ENCODE measurements at places on chromosomes 5 and 9.

DNA sequence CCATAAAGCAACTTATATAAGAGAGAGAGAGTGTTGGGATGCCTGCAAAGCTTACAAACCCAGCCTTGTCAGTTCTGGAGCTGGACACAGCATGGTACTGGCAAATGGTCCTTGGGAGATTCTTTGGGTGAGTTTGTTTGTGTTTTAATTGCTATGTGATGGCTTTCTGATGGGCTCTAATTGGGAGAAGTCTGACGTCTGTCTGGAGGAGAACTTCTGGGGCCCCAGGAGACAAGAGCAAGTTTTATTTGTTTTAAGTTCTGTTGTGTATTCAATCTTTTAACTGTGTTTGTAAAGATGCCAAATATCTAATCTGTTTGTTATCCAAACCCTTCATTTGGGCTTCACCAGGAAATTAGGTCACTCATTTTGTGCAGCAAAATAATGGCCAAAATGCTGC, 50.3 kb upstream of the AFAP1L1 start:
- no peak for DNase-seq

- no peak for DNase-seq
Observed at GRCh38 chr5:2178528-2178927, 295.8 kb upstream of the IRX4 start.

- DNase-seq: no peak
Observed at GRCh38 chr9:34384368-34385165, 7.9 kb upstream of the MYORG start.

DNA sequence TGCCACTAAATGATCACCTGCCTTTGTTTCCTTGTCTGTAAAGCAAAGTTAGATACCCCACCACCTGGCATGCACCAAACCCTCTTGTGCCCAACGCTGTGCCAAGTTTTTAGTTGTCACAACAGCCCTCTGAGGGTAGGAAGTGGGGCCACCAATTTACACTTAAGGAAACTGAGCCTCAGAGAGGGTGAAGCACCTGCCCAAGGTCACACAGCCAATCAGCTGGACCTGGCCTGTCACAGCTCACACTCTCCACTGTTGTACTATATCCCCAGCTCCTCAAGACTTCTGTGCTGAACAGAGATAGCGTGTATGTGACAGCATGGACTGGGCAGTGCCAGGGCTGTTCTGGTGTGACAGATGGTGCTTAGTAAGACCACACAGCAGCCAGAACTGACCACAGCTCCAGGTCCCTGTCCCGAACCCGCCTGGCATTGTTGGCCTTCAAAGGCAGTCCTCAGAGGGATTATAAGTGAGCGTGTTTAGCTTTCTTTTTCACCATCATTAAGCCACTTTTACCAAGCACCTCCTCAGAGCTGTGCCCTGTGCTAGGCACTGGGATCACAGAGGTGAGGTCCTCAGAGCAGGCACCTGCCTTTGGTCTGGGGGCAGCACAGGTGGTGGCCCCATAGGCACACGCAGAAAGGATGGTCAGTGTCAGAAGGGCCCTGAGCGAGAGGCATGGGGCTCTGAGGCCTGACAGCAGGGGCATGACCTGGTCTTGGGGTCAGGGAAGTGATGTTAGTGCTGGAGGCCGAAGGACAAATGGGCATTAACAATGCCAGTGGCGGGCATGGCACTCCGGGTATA, 71.1 kb downstream of the COL27A1 start:
- DNase-seq: no peak

GRCh38 chr5:162209005-162209605, 141.5 kb downstream of the GABRG2 start:
- no peak for DNase-seq

- DNase-seq: no peak
Observed at GRCh38 chr5:69350664-69351063, 18.1 kb upstream of the CCDC125 start.

DNA sequence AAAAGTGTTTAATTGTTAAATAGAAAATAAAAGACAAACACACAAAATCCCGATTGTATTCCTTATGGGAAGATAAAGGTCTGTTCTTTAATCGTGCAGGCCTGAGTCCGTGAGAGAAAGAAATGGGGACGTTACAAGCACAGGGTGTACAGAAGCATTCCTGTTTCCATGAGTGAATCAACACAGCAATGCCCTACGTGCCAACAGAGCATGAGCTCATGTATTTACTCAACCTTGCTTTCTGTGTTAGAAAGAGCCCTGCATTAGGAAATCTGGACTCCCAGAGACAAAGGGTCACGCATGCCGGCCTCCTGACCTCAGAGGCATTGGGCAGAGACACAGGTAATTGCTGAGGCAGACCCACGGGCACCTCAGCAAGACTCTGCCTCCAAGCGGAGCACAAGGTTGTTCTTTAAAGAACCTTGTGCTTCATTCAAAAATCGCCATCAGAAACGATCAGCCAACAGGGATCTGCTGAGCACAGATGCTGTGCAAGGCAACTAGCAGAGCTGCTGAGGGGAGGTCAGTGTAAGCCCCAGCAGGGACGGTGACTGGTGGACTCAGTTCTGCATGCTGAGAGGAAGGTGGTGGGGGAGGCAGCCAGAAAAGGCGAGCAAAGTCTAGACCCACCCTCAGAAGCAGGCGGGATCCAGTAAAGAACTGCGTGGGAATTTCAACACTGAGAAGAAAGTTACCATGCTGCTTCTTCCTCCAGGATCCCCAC, 101.0 kb downstream of the TLE1 start:
- no peak for DNase-seq

DNA sequence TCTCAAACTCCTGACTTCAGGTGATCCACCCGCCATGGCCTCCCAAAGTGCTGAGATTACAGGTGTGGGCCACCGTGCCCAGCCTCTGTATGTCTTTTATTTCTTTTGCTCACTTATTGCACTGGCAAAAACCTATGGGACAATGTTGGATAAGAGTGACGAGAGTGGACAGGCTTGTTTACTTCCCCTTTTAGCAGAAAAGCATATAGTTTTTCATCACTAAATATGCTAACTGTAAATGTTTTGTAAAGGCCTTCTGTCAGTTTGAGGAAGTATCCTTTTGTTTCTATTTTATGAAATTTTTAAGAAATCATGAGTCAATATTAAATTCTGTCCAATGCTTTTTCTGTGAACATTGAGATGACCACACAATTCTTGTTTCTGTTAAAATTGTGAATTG, 103.3 kb downstream of the AUH start:
- no peak for DNase-seq

- DNase-seq: no peak
Observed at GRCh38 chr5:6737043-6737941, 24.1 kb downstream of the TENT4A start.

DNA sequence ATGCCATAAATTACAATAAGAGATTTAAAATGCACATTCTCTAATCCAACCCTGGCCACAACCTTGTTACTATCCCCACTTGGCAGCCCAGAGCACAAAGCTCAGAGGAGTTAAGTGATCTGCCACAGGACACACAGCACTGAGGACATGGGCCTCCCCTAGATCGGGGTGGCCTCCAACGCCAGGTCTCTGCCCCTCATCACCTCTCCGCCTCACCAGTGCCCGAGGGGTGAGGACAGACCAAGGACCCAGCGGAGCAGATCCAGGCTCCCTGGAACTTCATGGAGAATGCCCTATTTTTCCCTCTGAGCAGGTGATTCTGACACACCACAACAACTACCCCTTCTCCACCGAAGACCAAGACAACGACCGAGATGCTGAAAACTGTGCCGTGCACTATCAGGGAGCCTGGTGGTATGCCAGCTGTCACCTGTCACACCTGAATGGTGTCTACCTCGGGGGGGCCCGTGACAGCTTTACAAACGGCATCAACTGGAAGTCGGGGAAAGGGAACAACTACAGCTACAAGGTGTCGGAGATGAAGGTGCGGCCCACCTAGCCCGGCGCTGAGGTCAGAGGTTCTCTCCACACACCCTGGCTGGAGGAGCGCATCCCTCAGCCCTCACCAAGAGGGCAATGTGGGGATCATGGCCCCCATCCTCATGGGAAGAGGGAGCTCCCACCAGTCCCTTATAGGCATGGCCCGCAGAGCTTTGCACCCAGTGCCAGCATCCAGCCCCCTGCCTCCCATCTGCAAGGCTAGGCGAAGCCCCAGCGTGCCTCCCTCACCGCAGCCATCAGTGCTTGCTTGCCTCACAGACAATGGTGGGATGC, 12.5 kb upstream of the FCN2 start:
- no peak for DNase-seq

- DNase-seq: no peak
Observed at GRCh38 chr5:88502179-88503040, 233.8 kb upstream of the TMEM161B start.

- no peak for DNase-seq
Observed at GRCh38 chr9:90939351-90939750, 137.7 kb downstream of the SYK start.

GRCh38 chr9:87713278-87713987, 12.5 kb upstream of the CTSL start:
- no peak for DNase-seq

DNA sequence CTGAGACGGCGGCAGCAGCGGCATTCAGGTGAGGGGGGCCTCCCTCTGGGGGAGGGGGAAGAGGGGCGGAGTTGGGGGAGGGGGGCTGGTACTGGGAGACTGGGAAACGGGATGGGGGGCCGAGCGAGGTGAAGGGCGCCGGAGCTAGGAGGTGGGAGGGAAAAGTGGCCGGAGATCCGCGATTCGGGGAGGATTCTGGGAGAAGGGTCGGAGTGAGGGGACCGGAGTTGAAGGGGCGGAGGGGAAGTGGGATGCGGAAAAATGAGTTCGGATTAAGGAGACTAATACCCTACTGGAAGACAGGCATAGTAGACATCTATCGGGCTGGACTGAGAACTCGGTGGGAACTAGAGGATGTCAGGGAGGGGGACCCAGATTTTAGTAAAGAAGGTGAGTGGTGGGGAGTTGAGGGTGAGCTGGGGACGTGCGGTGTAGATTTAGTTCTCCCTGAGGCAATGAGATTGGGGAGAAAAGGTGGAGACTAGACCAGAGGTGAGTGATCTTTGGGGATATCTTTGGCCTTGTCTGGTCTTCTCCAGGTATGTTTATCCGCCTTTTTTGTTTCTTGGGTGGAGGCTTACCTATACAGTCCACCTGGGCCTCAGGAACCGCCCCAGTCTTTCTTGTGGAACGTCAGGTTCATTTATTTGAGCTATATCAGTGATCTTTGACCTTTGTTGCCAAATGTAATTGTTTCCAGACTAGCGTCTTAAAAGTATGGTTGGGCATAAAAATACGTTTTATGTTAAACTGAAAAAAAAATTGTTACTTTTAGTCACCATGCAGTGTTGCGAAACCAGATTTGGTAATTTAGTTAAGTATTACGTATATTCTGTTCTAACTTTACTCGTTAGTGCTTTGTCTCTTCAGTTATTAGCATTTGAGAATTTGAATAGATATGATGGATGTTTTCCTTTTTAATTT, 632 bp downstream of the UBAP1 start:
- DNase-seq: no peak

- DNase-seq: no peak
Observed at GRCh38 chr5:152470167-152470566, 65.1 kb upstream of the NMUR2 start.

- no peak for DNase-seq
Observed at GRCh38 chr5:178224403-178224802, 8.2 kb downstream of the PHYKPL start.

GRCh38 chr9:21854594-21854993, 52.2 kb downstream of the MTAP start:
- no peak for DNase-seq

DNA sequence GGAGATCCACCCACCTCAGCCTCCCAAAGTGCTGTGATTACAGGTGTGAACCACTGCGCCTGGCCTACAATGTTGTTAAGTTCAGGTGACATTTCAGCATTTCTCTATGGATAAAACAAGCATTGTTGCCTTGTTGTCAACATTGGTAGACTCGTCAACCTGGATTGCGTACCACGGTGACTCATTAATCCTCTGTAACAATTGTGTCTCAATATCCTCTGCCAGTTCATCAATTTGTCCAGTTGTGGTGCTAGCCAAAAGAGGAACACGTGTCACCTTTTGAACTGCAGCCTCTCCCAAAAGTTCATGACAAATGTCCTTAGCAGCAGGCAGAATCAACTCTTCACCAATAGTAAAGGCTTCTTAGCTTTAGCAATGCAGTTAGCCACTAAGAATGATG, 46.3 kb upstream of the LARP1 start:
- DNase-seq: no peak

DNA sequence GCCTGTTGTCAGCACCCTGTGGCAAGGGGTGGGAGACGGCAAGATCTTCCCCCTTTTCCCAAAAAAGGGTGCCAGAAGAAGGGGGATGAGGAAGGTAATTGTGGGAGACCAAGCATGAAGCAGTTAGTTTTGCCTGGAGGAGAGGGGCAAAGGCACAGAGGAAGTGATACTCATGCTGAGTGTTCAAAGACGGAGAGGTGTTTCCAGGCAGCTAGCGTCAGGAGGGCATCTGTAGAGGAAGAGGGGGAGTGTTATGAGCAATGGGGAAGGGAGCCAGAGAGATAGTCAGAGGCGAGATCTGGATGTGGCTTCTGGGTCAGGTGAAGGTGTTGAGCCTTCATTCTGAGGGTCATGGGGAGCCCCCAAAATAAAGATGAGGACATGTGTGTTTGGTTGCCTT, 26.9 kb upstream of the ADAM19 start:
- DNase-seq: no peak

GRCh38 chr5:122236270-122237040, 75.6 kb upstream of the SNCAIP start:
- no peak for DNase-seq

- no peak for DNase-seq
Observed at GRCh38 chr5:124812771-124813358, 66.4 kb upstream of the ZNF608 start.

DNA sequence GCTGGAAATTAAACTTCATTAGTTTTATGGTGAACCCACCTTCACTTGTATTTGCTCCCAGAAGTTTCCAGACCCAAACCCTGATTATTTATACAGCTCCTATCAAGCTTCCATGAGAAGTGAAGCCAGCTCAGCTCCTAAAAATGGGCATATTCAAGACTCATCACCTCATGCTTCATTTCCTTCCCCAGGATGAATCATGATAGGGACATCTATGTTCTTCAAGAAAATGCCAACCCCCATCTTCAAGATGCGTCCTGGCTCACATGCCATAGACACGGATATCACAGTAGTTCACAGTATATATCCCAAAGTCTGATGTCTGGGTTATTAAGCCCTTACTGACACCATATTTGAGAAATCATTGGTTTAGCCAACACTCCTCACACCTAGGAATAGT, 217.6 kb downstream of the NPR3 start:
- DNase-seq: no peak

GRCh38 chr9:77843871-77844155, 187.8 kb downstream of the GNAQ start:
- DNase-seq: no peak

DNA sequence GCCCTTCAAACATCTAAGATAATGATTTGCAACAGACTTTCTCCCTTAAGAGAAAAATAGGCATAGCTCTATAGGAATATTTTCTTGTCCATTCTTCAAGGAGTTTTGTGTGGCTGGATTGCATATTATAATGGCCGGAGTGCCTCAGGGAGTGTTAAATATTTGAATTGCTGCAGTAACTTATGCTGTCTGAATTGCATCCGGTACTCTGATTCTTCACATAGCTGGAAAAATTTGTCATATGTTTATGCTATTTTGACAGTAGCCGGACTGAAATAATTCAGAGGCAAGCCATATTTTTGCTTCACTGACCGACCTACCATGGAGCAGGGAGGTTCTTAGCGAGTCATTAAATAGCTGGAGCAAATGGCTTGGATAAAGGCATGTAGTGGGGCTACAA, 621.0 kb downstream of the ACTL7B start:
- DNase-seq: no peak

GRCh38 chr5:120512068-120512467, 48.0 kb downstream of the PRR16 start:
- no peak for DNase-seq

GRCh38 chr9:26375448-26375847, 517.2 kb downstream of the CAAP1 start:
- DNase-seq: no peak
